ENCODE measurements at places on chromosomes 2 and 18.

GRCh38 chr2:129347486-129348217 is 631.8 kb upstream of the RAB6C start:
- no peak for DNase-seq

DNA sequence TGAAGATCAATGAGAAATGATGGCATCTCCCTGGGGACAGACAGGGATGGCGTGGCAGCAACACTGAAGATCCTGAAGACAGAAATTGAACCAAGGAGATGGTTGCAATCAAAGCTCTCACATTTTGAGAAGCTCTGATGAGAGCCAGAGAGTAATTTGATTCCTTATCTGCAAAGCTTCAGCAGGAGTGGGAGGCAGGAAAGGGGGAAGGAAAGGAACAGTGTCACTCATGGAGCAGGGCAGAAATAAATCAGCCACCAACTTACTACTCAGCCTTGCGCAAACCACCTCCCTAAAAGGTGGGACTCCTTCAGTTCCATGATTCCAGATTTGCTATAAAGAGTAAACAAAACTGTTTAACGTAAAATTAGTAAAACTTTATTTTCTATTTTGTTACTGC is 119.2 kb downstream of the CACNB4 start:
- DNase-seq: no peak

DNA sequence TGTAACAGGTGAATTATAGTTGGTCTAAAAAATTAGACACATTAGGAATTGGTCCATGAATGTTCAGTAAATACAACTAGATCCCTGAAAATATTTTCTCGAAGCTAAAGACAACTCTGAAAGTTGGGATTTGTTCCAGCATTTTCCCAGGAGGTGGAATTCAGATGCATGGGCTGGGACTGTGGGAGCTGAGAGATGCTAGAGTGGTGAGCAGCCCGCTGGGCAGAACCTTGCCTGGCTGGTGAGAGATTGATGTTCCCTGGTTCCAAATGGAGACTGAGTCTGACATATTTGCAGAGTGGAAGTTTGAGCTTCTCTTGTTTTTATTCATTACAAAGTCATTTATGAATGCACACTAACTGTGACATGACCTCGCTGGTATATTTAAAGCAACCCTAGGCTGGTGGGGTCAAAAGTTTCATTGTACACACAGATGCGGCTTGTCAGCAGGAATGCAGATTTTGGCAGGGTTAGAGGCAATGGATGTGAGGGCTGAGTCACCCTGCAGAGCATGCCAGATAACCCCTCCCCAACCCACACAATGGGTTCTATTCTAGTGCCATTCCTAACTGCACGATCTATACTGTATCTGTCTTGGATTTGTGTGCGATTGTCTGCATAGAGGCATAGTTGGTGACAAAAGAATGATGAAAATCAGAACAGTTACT is 23.5 kb upstream of the TMEM178A start:
- DNase-seq: no peak

DNA sequence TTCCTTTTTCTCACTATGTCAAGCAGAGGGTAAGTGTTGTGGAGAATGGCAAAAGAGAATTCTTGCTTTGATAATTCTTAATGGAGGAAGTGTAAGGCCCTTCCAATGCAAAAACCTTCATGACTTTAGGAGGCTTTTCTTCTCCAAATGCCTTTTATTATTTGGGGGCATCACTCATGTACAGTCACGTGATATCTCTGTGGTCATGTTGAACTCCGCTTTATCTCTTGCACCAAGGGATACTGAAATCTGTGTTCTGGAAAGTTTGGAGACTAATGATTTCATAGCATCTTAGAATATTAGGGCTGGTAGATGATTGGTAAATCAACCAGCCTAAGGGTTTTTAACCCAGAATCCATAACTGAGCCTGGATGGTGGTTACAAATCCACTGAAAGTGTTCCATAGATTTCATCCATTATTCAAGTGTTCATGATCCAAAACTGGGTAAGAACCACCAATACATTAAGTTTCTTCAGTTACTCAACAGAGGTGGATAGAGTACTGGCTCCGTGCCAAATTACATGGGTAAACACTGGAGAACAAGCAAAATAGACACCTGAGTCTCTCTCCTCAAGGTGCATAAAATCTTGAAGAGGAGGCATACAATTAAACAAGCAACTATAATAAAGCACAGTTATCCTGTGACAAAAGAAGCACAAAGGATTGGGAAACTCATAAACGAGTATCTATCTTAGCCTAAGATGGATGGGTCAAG is 169.6 kb upstream of the EPHA4 start:
- no peak for DNase-seq

- DNase-seq: no peak
Observed at GRCh38 chr2:12507295-12507694, 209.4 kb upstream of the TRIB2 start.

- no peak for DNase-seq
Observed at GRCh38 chr2:23627236-23628009, 242.4 kb downstream of the KLHL29 start.

DNA sequence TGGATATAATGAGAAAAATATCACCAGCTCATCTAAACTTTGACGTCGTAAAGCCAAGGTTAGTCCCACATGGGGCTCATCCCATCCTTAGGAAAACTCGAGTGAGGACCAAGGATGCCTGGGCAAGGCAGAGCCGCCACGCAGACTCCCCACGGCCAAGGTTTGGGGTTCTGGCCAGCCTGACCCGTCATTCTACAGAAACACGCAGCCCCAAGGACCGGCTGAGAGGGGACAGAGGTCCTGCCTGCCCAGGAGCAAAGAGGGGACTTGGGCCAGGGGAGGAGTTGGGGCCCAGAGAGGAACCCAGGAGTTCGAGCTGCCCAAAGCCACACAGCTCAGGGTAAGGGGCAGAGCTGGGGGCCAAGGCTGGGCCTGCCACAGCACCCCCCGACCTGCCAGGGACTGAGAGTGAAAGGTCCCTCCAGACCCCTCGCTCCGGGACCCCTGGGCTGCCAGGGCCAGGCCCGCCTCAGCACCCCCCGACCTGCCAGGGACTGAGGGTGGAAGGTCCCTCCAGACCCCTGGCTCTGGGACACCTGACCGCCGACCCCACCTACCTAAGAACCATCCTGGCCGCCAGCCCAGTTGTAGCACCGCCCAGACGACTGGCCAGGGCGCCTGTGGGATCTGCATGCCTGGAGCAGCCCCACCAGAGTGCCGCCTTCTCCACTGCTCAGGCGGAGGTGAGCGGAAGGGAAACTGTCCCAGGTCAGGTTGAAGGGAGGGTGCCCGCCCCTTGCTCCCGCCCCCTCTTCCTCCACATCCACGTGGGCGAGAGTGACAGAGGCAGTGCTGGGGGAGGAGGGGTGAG is at the start of gene PDCD1:
Gene PDCD1, minus strand, starts transcription at position 689 of the 811 bp plus-strand sequence. Its CDS starts 56 bp downstream, at position 633.
- no peak for DNase-seq

DNA sequence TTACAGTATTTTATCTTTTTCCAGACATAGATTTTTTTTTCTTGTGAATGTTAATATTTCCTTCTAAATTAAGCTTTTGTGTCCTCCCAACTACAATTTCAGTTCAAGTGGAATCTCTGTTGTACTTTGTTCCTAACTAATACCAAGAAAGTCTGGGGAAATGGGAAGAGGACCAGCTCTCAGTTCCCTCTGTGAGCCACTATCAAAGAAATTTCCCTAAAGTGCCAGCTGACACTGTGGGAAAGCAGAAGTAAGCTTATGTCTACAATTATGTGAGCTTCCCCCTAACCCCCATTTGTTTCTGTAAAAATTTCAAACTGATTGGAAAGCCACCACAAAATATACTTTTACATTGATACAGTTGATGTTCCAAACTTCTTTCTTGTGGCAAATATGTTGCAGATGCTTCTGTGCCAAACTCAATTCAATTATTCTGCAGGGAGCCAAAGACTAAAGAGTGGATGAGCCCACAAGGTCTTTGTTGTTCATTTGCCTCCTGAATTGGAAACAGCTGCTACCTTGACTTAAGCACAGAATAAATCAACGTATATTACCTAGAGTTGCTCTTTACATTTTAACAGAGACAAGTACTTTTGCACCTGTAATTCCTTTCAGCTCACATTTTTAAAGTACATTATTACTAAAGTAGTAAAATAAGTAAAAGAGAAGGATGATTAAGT is 306.6 kb downstream of the PTH2R start:
- no peak for DNase-seq

- DNase-seq: no peak
Observed at GRCh38 chr2:168375195-168375798, 80.8 kb upstream of the CERS6 start.

- no peak for DNase-seq
Observed at GRCh38 chr18:26461405-26461804, 86.9 kb downstream of the KCTD1 start.

- DNase-seq: no peak
Observed at GRCh38 chr2:27080603-27080936, 2.2 kb downstream of the EMILIN1 start.

DNA sequence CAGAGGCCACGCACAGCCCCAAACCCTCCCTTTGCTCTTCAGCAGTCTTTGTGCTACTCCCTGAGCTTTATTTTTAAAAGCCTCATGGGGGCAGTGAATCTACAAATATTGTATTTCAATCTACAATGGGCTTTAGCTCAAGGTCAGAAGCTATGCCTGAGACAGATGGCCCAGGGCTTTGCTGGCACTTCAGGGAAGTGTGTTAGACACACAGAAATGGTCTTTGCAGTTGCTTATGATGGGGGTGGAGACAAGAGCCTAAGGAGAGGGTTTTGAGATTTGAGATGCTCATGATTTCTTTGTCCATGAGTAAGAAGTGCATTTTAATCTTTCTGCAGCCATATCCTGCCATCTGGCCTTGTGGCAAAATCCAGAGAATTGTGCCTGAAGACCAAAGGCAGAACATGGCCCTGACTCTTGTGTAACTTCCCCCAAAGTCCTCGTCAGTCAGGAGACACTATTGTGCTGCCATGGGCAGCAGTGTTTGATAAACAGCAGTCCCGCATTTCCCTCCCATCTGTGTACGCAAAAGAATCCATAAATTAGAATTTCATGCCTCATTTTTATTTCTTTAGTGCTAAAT is 92.6 kb downstream of the VAPA start:
- no peak for DNase-seq

- no peak for DNase-seq
Observed at GRCh38 chr18:27728659-27729058, 448.3 kb downstream of the CDH2 start.

- DNase-seq: no peak
Observed at GRCh38 chr2:173855661-173856060, 109.5 kb downstream of the SP3 start.

DNA sequence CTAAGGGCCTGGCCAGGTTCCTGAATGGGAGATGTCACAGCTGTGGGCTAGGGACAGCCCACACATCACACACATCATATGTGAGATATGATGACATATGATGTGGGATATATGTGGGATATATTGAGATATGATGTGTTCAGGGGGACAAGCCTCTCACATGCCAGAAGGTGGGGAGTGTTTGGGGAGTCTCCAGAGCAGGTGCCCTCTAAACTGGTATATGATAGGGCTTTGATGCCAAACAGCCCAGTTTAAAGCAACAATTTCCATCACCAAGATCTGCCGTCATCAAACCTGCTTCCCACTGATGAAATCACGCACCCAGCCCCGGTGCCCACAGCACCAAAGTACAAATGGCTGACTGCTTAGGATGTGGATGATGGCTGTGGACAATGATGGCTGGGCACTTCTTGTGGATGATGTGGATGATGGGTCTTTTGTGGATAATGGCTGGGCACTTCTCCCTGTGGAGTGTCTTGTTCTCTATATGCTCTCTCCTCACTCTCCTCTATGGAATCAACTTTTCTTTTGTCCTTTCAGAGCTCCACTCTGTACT is 50.9 kb downstream of the FBLN7 start:
- DNase-seq: no peak

DNA sequence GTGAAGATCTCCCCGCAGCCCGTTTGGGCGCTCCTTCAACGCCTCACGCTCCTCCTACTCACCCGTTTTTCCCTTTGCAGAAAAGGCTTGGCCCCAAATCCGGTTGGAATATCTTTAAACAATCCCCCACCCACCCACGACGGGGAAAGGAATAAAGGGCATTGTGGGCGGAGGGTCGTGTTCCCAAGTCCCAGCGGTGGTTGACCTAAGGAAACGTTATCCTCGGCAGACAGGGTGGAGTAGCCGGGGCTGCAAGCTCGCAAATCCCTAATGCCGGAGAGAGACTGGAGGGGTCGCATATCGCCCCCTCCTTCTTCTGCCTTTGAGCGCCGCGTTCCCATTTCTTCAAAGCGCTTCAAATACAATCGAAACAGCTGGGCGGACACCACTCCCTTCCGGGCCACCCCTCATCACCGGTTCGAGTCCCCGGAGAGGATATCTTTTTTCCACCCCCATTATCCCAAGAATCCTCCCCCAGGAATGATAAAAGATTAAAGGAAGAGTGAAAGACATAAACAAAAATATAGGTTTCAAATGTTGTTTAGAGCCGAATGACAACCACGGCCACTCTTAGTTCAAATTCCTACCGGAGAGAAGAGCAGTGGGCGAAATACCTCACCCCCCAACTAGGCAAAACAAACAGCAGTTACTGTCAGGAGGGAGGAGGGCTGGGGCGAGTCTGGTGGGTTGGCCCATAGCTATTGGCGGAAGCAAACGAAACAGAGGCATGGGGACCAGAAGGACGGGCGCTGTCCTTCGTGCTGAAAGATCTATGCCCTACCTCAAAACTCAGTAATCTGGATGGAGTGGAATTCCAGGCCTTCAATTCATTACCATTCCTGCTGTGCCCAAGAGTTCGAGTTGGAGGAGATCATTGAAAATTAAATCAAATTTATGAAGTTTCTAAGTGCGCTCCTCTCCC is 2.8 kb upstream of the GAD1 start:
- DNase-seq: no peak

GRCh38 chr18:45386041-45386655 is 229.1 kb upstream of the SLC14A2 start:
- peak; percentile 31 for DNase-seq

- peak; percentile 3 for DNase-seq
Observed at GRCh38 chr18:77737405-77737804, 487.8 kb downstream of the GALR1 start.

DNA sequence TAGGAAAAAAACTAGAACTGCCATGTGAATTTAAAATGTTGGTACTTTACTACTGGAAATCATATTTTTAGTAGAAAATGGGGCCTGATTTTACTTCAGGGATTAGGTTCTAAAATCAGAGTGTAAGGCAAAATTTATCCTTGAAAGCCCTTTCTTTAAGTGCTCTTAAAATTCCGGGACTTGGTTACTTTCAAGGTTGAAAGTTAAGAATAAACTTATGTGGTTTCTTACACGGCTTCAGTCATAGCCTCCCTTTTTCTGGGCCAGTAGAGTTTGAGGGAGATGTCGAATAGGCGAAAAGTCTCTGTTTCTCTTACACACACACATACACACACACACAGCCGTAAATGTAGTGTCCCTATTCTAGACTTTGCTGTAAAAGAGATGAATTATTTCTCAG is 13.1 kb downstream of the KCNE4 start:
- no peak for DNase-seq
